PC-9 (cell line): ENCODE measurements at places on chromosomes 3 and 15. TPM values are rescaled to one million over a fixed set of nuclear protein-coding genes. Genes with fewer than 3 reads are reported as not detected.

IL17RE gene
- total RNA-seq: 22.7 and 23.8 TPM in 2 replicates

DNA sequence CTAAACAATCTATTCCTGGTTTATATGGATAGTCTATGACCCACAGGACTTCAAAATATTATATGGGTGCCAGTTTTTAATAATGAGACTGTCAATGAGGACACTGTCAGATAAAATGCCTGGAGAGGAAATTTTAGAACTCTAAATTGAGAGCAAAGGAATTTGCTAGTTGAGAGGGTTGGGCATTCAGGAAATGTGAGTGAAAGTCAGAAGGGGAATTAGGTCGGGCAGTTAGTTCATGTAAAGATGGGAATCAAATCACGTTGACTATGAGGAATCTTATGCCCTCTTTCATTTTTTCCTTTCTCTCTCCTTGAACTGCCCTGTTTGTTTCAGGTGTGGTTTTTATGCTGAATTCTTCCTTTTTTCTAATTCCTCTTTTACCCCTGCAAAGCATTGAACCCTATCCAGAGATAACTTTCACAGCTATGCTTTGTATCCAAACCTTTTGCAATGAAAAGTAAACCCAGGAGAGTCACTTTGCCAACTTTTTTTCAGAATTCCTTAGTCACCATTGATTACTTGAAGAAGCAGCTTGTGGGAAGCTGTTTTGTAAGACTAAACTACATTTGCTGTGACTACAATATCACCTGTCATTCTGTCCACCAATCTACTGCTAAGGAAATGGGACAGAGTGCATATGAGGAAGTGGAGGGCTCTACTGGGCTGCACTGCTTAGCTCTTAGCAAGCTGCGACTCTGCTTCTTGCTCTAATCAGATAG, 27.8 kb downstream of the CHP1 start:
- peaks cover 62% of the 10 kb centered on the region for H3K4me1 ChIP-seq
- peak overlapping the region; percentile 89 for H3K27ac ChIP-seq
- no peaks in the 10 kb centered on the region for H3K27me3 ChIP-seq
- peak overlapping the region; percentile 37; the same call in 1 of the 2 replicates for H3K4me3 ChIP-seq
- peaks cover 22% of the 10 kb centered on the region for H3K36me3 ChIP-seq

DNA sequence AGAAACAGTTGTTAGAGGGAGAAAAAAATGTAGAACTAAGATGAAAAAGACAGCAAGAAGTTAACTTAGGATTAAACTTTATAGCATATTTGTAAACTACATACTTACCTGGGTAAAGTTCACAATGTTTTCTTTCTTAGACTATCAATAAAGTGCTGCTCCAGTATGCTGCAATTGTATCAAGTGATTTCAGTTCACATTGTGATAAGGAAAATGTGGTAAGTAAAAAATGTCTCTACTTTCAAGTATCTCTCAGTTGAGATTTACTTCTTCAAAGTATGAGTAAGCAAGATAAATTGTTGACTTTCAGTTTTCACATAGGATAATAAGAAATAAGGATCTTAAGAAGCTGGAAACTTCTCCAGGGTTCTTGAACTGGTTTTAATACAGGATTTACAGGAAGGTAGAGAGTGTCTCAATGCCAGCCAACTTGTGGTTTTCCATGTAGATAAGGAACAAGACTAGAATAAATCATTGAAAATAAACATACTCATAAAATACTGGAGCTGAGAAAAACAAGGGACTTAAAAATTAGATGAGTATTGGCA, 528.8 kb downstream of the UNC13C start:
- H3K4me1 ChIP-seq: no peaks in the 10 kb centered on the region
- DNase-seq: no peak
- H3K4me3 ChIP-seq: no peak overlapping the region
- H3K36me3 ChIP-seq: no peaks in the 10 kb centered on the region

- H3K27me3 ChIP-seq: no peaks in the 10 kb centered on the region
- no peak for DNase-seq
- no peak overlapping the region for H3K4me3 ChIP-seq
- H3K36me3 ChIP-seq: no peaks in the 10 kb centered on the region
- peaks cover 22% of the 10 kb centered on the region for H3K4me1 ChIP-seq
- H3K27ac ChIP-seq: no peak overlapping the region
These were observed 25.7 kb downstream of the TYRO3 start for GRCh38 chr15:41584636-41585126.

DNA sequence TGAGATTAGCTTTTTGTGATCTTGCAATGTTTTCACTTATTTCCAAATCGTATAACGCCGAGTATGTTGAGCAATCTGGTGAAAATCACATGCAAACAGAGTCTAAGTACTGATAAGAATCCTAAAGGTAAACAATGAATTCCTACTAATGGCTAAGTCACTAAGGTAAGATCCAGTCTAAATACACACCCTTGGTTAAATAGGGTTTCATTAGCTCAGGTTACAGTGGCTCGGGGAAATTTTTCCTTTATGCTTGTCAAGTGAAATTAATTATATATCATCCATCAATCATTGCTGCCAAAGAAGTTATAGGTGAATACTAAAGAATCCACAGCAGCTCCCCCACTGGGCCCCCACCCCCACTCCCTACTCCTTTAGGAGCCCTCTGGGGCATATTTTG, 139.3 kb downstream of the SOX2 start:
- peak overlapping the region; percentile 88 for H3K27ac ChIP-seq
- DNase-seq: peak; percentile 98
- no peaks in the 10 kb centered on the region for H3K36me3 ChIP-seq
- H3K4me3 ChIP-seq: no peak overlapping the region; the same call in 1 of the 2 replicates
- no peaks in the 10 kb centered on the region for H3K27me3 ChIP-seq

- H3K27me3 ChIP-seq: no peaks in the 10 kb centered on the region
- H3K4me1 ChIP-seq: peaks cover 43% of the 10 kb centered on the region
- H3K27ac ChIP-seq: peak overlapping the region; percentile 23; the same call in 1 of the 2 replicates
- no peaks in the 10 kb centered on the region for H3K36me3 ChIP-seq
- peak overlapping the region; percentile 86 for H3K4me3 ChIP-seq
These were observed 557 bp downstream of the DENND4A start for GRCh38 chr15:65791335-65792137.

- H3K4me3 ChIP-seq: peak overlapping the region; percentile 50; the same call in 1 of the 2 replicates
- peaks cover 9% of the 10 kb centered on the region; the same call in 1 of the 2 replicates for H3K4me1 ChIP-seq
- DNase-seq: peak; percentile 74
- no peaks in the 10 kb centered on the region for H3K36me3 ChIP-seq
- no peaks in the 10 kb centered on the region for H3K27me3 ChIP-seq
These were observed 4.4 kb upstream of the GABRR3 start for GRCh38 chr3:98039322-98040024.

- H3K4me3 ChIP-seq: no peak overlapping the region
- no peaks in the 10 kb centered on the region for H3K27me3 ChIP-seq
- H3K36me3 ChIP-seq: no peaks in the 10 kb centered on the region
These were observed 39.7 kb downstream of the CCNL1 start for GRCh38 chr3:157120071-157120892.

DNA sequence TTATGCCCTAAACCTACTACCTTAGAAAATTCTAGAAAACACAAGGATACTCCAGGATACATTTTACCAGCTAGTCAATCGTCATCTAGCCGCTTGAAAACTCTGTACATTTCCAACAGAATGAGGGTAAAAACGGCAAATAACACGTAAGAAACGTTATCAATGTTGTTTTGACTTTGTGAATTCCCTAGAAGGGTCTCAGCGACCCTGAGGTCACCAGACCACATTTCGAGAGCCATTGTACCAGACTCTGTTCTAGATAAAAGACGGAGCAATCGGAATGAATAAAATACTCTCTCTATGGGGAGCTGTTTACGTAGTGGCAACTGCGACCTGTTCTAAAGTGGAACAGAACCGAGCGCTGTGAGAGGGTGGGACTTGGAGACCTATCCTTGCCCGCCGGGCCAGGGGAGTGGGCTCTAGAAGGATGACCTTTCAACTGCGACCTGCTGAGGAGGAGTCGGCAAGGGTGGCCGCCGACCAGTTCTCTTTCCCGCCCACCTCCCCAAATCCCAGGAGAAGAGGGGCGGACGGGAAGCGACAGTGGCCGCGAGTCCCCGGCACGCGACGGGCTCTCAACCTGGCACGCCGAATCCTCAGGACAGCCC, 778 bp upstream of the AP4E1 start:
- H3K4me3 ChIP-seq: peak overlapping the region; percentile 74
- H3K27ac ChIP-seq: no peak overlapping the region
- H3K36me3 ChIP-seq: no peaks in the 10 kb centered on the region
- DNase-seq: peak; percentile 16

DNA sequence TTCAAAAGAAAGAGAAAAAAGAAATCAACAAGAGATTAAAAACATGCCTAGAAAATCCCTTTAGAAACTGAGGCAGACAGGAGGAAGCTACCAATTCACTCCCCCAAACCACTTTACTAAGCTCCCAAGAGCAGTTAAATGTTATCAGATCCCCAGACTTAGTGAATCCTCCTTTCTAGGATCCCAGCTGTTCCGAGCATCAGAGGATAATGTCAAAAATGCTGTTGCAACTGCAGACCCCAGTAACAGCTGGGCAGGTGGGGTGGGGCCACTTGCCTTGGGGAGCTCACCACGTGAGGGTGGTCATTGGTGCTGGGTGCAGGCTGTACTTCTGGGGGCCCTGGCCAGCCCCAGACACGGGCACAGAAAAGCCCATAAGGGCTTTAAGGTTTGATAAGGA, 9.1 kb downstream of the POMGNT2 start:
- no peak overlapping the region for H3K4me3 ChIP-seq
- no peak overlapping the region for H3K27ac ChIP-seq
- DNase-seq: no peak

GABPB1 gene
- 21.7 and 22.0 TPM in 2 replicates for total RNA-seq

DNA sequence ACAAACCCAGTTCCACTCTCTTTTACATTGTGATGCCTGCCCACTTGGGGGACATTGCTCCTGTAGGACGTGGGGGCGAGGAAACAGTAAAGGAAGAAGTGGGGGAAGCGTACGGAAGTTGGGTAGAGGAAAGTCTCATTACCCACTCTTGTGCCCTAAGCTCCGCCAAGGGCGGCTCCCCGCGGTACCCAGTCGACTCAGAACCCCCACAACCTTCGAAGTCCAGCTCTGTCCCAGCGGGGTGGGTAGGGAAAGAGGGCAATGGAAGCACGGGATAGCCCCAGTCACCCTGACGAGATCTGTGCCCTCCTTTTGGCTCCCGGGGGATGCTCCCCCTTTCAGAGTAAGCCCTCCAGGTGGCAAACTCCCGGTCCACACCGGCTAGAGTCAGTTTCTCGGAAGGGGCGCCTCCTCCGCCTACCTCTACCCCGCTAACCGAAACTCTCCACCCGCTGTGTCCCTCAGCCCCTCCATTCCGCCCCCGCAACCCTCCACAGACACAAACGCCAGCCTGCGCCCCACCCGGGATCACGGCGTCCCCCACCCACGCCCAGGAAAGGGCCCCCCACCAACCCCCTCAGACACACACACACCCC, 527 bp downstream of the CSNK1G1 start:
- peak; percentile 18 for DNase-seq
- H3K27me3 ChIP-seq: no peaks in the 10 kb centered on the region
- peak overlapping the region; percentile 82 for H3K4me3 ChIP-seq
- H3K36me3 ChIP-seq: no peaks in the 10 kb centered on the region

UQCRC1 gene
- 255 and 264 TPM in 2 replicates for total RNA-seq

VPS39 gene
- total RNA-seq: 57.6 and 64.7 TPM in 2 replicates

HDAC11 gene
- total RNA-seq: 18.4 and 24.3 TPM in 2 replicates

GRCh38 chr3:15303728-15304127, 28.7 kb downstream of the SH3BP5 start:
- no peaks in the 10 kb centered on the region for H3K27me3 ChIP-seq
- no peak overlapping the region for H3K27ac ChIP-seq
- H3K4me1 ChIP-seq: peaks cover 23% of the 10 kb centered on the region
- no peak overlapping the region for H3K4me3 ChIP-seq

- no peaks in the 10 kb centered on the region for H3K27me3 ChIP-seq
- H3K4me1 ChIP-seq: no peaks in the 10 kb centered on the region
- no peak overlapping the region for H3K4me3 ChIP-seq
- DNase-seq: no peak
- H3K36me3 ChIP-seq: no peaks in the 10 kb centered on the region
These were observed 102.7 kb downstream of the IMPG2 start for GRCh38 chr3:101217472-101218245.

APPL1 gene
- 24.2 and 34.1 TPM in 2 replicates for total RNA-seq

PATL2 gene
- 0.61 and 2.0 TPM in 2 replicates for total RNA-seq

- DNase-seq: no peak
- H3K4me1 ChIP-seq: no peaks in the 10 kb centered on the region
- H3K4me3 ChIP-seq: no peak overlapping the region
- no peaks in the 10 kb centered on the region for H3K36me3 ChIP-seq
These were observed 7.3 kb downstream of the MYLK start for GRCh38 chr3:123876858-123877257.

GRCh38 chr3:142027300-142027699, 122.0 kb downstream of the TFDP2 start:
- no peaks in the 10 kb centered on the region for H3K4me1 ChIP-seq
- H3K36me3 ChIP-seq: no peaks in the 10 kb centered on the region
- no peak for DNase-seq
- H3K4me3 ChIP-seq: peak overlapping the region; percentile 39
- H3K27me3 ChIP-seq: no peaks in the 10 kb centered on the region

DNA sequence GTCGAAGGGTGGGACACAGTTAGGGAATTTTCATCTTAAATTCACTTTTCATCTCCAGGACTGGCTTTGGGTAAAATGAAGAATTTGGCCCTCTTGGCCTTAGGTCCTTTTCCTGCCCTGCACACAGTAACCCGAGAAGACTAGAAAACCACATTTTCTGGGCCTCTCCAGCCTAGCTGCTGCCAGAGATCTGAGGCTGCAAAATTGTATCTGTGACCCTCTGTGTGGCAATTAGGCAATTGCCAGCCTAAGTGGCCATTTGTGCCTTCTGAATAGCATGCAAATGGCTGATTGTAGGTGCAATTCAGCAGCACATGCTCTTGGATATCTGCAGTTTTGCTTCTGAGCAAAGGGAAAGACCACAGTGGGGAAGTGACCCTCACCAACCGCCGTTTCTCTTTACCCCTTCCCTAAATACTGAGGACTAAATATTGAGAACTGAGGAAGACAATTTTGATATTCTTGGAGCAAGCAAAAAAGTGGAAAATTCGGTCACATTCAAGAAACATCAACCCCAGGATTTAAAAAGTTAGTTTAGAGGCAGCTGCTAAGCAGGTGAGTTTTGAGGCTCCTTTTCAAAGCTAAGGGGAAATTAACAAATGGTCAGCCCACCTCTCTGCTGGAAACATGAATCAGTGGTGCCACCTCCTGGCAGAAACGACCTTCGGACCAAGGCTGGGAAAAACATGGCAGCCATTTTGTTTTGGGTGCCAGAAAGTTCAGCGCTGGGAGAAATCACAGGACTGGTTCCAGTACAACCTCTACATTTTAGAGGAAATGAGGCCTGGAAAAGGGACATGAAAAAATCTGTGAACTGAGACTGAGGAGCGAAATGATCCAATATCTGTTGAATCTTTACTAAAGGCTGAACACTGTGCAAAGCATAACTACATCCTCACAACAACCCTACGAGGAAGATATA, 56.6 kb upstream of the PRTG start:
- no peak overlapping the region for H3K27ac ChIP-seq
- H3K36me3 ChIP-seq: no peaks in the 10 kb centered on the region
- peaks cover 16% of the 10 kb centered on the region for H3K4me1 ChIP-seq
- no peaks in the 10 kb centered on the region for H3K27me3 ChIP-seq
- H3K4me3 ChIP-seq: no peak overlapping the region

GRCh38 chr3:118144919-118145318, 889.7 kb downstream of the IGSF11 start:
- H3K4me1 ChIP-seq: no peaks in the 10 kb centered on the region
- no peaks in the 10 kb centered on the region for H3K27me3 ChIP-seq
- H3K27ac ChIP-seq: no peak overlapping the region
- DNase-seq: no peak

- H3K4me3 ChIP-seq: no peak overlapping the region
- H3K36me3 ChIP-seq: no peaks in the 10 kb centered on the region
- no peaks in the 10 kb centered on the region for H3K4me1 ChIP-seq
- DNase-seq: no peak
- H3K27ac ChIP-seq: no peak overlapping the region
- H3K27me3 ChIP-seq: no peaks in the 10 kb centered on the region
These were observed 197.6 kb downstream of the PDZRN3 start for GRCh38 chr3:73427048-73427706.

GRAMD2A gene
- total RNA-seq: 48.5 and 60.2 TPM in 2 replicates
